ENCODE measurements at places on chromosomes 7 and 10. TPM values are rescaled to one million over a fixed set of nuclear protein-coding genes. Genes with fewer than 3 reads are reported as not detected.

CFAP58 gene
- polyA plus RNA-seq = 0.35 TPM

TEX36 gene
- polyA plus RNA-seq = not detected

UTF1 gene
- polyA plus RNA-seq = not detected

OAT gene
- polyA plus RNA-seq = 107 TPM

MTERF1 gene
- 22.8 TPM for polyA plus RNA-seq

PTPRN2 gene
- 8.5 TPM for polyA plus RNA-seq

SCART1 gene
- 1.1 TPM for polyA plus RNA-seq

CALY gene
- polyA plus RNA-seq = 0.21 TPM

ENTPD1 gene
- polyA plus RNA-seq = 22.1 TPM

Measured in right renal pelvis (tissue), 4 donors.